ENCODE measurements at places on chromosomes 1 and 21. TPM values are rescaled to one million over a fixed set of nuclear protein-coding genes. Genes with fewer than 3 reads are reported as not detected.

DNA sequence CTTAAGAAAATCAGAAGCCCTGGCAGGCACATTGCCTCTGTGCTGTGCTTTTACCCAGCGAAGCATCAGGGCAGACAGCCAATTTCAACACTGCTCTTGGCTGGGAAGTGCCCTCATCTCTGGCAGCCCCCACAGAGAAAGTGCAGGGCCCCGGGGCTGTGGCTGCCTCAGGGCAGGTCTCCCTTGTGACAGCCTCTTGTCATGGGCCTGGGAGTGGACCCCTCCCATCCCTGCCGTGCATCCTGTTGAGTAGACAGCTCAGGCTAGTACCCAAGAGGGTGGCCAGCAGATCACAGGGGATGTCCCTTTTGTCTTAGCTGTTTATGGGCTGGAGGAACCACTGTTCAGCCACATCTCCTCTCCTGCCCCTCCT is 23.3 kb downstream of the TTC34 start:
- DNase-seq: peak; percentile 35

DNA sequence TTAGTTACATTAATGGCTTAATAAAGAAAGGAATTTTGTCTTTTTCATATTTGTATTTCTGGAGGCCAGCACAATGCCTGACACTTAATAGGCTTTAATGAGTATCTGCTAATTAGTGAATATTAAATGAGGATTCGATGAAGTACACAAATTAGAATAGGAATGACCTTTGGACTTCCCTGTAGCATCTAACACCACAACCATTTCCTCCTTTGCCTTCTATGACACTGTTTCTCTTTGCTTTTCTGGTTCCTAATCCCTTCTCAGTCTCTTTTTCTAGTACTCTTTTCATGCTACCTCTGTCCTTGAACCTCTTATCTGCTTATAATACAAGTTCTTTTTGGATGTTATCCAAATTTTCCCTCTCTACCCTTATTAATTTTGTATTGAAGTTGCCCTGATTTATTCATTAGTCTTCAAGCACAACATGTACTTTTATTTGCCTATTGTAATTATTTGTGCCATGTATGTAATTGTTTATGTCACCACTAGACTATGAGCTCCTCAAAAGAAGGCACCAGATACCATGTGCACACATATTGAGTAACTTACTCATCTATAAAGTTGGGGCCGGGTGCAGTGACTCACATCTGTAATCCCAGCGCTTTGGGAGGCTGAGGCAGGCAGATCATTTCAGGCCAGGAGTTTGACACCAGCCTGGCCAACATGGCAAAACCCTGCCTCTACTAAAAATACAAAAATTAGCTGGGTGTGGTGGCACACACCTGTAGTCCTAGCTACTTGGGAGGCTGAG is 23.8 kb downstream of the RPS27 start:
- DNase-seq: no peak

Gene COL6A1
- polyA plus RNA-seq: 85.7 TPM

Gene TBX19
- polyA plus RNA-seq: 3.4 TPM

Gene NHLH1
- polyA plus RNA-seq: 0.22 TPM

DNA sequence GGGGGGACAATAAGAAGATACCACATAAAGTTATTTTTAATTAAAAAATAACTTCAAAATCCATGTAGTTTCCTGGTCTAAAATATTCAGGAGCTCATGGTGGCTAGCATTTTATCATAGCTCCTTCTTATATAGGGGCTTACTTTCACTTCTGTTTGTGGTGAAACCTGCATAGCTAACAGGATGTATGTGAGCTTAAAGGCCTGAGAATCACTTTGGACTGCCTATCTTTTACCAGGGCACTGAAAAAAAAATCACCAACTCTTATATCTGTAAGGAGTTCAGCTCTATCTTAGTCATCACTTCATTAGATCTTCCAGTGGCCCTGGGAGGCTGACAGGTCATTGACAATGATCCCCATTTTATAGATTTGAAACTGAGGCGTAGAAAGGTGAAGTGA is 21.3 kb downstream of the UROD start:
- DNase-seq: no peak

Measured in spleen (tissue), 13 donors.